ENCODE measurements at places on chromosomes 1 and 21.

- peak; percentile 76 for DNase-seq
Measured at GRCh38 chr1:109201123-109201703, 12.5 kb upstream of the SARS1 start.

- no peak for DNase-seq
Measured at GRCh38 chr1:177024623-177025022, 139.9 kb downstream of the ASTN1 start.

- DNase-seq, result no peak
Measured at GRCh38 chr1:244779410-244779809, 56.0 kb upstream of the COX20 start.

DNA sequence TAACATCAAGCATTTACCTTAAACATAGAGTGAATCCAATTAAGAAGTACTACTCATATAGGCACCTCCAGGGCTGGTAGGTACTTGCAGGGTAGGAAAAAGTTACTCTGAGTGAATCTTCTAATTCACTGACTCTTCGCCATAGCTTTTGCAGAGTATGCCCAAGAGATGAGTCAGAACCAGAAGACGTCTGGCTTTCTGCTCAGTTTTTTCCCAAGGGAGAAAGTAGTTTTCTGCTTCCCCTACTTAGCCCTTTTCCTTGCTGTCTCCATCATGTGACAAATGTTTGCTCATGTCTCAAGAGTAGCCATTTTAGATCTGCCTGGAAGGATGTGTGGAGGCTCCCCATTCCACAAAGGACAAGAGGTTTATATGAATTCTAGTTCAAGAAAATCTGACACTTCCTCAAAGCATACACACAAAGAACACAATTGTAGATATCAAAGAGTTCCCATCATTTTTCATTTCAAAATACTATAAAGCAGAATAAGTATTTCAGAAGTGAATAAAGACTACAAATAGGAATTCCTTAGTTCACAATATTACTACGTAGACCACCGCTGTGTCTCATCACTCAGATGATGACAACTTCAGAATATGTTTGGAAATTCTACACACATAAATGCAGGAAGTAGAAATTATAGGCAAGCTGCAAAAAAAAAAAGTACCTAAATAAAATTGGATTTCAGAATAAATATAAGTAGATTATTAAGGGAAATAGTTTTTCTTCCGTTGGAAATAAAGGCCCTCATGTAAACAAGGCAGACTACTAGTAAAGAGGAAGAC, 98.5 kb downstream of the ASH1L start:
- no peak for DNase-seq

- DNase-seq, result no peak
Measured at GRCh38 chr1:5751833-5752745, 240.1 kb downstream of the NPHP4 start.

DNA sequence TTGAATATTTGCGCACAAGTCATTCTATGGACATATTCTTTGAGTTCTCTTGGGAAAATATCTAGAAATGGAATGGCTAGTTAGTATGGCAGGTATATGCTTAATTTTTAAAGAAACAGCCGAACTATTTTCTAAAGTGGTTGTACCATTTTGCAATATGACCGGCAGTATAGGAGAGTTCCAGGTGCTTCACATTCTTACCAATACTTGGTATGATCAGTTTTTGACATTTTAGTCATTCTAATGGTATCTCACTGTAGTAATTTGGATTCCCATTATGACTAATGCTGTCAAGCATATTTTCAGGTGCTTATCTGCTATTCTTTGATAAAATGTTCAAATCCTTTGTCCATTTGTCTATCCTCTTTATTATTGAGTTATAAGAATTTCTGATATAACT, 20.6 kb downstream of the ATPAF1 start:
- no peak for DNase-seq

DNA sequence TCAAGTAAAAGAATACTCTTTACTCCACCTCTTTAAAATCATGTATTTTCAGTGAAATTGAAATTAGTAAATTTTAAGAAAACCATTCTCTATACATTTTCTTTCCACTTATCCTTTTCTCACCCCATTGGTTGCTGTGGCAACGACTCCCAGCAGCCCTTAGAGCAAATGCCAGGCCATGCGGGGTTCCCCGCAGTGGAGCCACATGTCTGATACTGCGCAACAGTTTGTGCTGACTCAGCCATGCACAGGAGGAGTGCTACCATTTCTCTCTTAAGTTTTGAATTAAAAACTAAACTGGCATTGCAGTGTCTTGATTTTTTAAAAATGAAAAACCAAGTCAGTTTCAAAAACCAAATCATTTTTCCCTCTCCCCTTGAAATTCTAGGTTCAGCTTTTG, 214.1 kb upstream of the L1TD1 start:
- no peak for DNase-seq

- no peak for DNase-seq
Measured at GRCh38 chr1:87072411-87072810, 158.0 kb downstream of the HS2ST1 start.

DNA sequence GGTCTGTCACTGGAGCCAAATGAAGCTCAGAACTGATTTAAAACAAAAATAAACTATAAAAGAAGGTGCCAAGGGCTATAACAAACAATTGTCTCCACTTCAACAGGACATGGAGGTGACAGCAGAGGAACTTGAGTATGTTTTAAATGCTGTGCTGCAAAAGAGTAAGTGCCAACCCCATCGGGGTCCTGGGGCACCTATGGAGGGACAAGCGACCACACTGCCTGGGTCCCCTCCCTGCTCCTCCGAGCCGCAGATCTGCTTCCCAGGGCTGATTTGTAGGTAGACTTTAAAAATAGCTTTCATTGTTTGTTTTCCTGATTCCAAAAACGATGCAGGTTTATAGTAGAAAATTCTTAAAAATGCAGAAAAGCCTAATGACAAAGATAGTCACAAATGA, 42.8 kb downstream of the CAPN9 start:
- no peak for DNase-seq

DNA sequence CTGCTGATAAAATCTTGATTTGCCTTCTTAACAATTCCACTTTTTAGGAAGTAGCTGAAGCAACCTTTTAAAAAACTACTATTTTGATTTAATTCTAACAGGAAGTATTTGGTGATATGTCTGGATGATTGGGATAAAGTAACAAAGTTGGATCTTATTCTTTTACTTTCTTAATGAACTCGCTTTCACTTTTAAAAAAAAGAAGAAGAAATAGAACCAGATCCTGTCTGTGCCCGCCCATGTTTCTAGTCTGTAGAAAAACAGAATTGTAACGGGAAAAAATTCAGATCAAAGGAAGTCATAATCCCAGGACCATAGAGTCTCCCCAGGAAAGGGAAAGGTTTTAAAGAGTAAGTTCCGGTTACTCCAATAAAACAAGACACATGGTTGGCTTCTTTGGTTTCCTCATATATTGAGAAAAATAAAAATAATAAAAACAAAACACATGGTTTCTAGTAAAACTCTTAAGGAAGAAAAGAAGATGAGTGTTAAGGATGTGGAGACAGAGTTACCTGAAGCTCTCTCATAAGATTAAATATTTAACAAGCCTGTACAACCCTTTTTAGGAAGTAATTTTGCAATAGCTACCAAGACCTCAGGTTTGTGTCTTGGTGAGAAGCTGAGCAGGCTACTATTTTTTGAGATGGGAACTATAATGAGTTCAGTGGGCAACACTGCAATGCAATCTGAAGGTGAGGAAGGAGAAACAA, 4.9 kb downstream of the CD48 start:
- no peak for DNase-seq

DNA sequence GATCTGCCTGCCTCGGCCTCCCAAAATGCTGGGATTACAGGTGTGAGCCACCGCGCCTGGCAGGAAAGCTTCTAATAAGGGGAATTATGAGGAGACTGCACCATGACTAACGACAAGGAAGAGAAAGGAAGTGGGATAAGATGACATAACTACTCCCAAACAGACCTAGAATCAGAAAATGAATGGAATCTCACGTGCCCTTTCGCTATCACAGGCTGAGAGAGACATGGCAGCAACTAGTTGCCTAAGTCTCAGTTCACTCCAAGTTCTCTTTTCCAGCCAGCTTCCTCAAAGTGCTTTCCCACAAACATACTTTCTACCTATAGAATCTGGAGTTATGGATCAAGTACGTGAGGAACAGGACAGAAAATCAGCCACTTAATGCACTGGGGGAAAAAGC, 2.0 kb downstream of the PI4KB start:
- no peak for DNase-seq

GRCh38 chr1:115620950-115621349, 20.8 kb upstream of the VANGL1 start:
- no peak for DNase-seq

DNA sequence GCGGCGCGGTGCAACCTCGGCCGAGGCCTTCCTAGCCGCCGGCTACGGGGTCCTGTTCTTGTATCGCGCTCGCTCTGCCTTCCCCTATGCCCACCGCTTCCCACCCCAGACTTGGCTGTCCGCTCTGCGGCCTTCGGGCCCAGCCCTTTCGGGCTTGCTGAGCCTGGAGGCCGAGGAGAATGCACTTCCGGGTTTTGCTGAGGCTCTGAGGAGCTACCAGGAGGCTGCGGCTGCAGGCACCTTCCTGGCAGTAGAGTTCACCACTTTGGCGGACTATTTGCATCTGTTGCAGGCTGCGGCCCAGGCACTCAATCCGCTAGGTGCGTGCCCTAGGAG, 379 bp downstream of the PPCS start:
- peak; percentile 74 for DNase-seq

DNA sequence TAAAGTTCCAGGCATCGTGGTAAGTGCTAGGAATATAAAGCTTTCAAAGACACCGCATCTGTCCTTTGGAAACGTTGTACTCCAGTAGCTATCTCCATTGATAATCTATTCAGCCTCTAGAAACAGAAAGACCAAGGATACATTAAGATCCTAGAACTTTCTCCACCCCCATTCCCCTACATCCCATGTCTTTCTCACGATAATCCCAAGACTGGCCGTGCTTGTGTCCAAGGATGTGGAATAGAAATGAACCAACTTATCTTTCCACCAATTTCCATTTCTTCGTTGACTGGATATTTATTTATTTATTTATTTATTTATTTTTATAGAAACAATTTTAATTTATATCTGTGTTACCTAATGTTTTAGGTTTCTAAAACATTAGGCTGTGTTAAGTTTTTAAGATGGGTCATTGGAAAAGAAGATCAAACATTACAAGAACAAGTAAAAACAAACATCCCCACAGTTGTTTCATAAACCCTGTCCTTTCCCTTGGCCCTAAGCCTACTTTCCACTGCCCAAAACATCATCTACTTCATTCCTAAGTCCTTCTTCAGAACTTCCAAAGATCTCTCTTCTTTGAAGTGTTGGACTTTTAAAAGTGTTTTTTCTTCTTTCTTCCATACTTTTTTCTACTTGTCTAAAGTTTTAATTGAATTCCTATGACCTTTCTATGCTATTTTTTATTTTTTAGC, 39.7 kb downstream of the LRRC8C start:
- DNase-seq, result no peak

GRCh38 chr1:162404550-162405160, 7.3 kb downstream of the SH2D1B start:
- DNase-seq, result no peak

DNA sequence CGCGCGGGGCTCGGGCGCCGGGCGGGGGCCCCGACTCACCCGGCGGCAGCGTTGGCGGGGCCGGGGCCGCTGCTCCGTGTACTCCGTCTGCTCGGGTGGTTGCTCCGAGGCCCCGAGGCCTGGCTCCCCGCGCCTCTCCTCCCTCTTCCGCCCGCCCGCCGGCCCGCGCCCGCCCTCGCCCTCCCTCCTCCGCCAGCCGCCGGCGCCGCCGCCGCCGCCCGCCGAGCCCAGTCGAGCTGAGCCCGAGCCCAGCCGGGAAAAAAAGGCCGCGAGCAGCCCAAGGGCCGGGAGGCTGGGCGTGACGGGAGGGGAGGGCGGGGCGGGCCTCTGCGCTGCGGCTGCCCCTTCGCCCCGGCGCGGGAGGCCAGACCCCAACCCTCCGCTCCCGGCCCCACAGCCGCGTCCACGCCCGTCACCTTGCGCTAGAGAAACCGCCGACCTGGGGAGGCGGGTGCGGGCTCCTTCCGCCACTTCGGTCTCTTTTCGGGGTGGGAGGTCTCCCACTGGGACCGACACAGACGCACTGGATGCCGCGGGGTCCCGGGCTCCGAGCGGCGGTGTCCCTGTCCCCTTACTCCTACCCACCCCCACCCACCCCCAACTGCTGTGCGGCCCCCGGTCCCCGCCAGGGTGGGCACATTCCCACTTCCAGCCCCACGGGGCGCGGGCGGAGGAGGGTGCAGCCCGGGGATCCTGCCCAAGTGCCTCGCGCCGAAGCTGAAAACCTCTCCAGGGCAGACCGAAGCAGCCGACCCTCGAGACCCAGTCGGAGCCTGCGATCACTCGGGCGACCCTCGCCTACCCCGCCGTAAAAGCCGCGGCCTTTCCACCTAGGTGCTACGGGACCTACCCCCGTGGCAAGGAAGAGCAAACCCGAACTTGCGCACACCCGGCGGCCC, at the start of gene CERS2:
TSS of gene CERS2 (minus strand) at position 256 of the 899 bp plus-strand sequence. CDS start 5,745 bp downstream, outside the sequence.
- DNase-seq, result peak; percentile 76

DNA sequence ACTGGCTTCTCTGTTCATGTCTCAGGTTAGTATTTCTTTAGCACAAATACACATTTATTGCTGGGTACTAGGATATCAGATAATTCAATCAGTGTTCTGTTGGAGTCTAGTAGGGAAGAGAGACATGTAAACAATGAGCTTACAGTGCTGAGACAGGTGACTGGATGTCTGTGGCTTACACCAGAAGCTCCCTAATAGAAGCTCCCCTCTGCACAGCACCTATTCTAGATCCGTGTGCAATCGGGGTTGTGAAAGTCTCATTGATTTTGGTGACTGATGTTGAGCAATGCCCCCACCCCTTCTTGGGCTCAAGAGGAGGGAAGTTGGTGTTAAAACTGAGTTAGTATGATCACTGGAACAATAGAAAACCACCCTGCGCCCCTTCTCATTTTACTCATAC, 279.2 kb downstream of the RPS6KC1 start:
- DNase-seq, result no peak

GRCh38 chr1:235298758-235299157, 29.2 kb downstream of the ARID4B start:
- no peak for DNase-seq

- no peak for DNase-seq
Measured at GRCh38 chr1:1352786-1353388, 3.7 kb upstream of the DVL1 start.
